Naive B cell (primary cell): ENCODE measurements at places on chromosomes 2 and 18. TPM values are rescaled to one million over a fixed set of nuclear protein-coding genes. Genes with fewer than 3 reads are reported as not detected.
A peak's percentile ranks its signal among the peaks of the same experiment; 100 is the strongest.

Gene CEP192
- polyA plus RNA-seq = not detected

Gene FEZ2
- polyA plus RNA-seq = 3.1 TPM

Gene B4GALT6
- polyA plus RNA-seq = not detected

DNA sequence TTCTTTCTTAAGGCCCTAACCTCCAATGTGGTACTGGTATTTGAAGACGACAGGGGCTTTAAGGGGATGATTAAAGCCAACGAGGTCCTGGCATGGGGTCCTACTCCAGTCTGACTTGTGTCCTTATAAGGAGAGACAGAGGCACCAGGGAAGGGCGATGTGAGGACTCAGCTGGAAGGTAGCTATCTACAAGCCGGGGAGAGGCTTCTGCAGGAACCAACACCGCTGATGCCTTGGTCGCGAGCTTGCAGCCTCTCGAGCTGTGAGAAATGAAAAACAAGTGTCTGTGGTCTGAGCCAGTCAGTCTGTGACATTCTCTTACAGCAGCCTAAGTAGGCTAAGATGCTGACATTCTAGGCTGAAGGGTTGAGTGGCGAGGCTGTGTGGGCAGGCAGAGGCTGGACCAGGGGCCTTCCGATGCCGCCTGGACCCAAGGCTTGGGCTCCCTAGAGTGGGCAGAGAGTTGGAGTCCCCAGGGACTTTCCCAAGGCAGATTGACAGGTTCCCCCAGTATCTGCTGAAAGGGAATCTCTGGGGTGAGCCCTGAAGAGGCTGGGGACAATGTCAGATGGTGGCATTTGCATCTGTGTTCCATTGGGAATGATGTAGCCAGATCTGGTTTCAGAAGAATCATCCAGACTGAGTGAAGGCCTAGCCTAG, 322.9 kb upstream of the HS6ST1 start:
- peaks cover 3% of the 10 kb centered on the region for H3K27me3 ChIP-seq
- H3K4me3 ChIP-seq = no peak overlapping the region
- no peak for DNase-seq
- no peak overlapping the region for H3K27ac ChIP-seq
- H3K36me3 ChIP-seq = no peaks in the 10 kb centered on the region
- H3K4me1 ChIP-seq = peaks cover 7% of the 10 kb centered on the region

- H3K4me1 ChIP-seq = peaks cover 12% of the 10 kb centered on the region
- H3K36me3 ChIP-seq = no peaks in the 10 kb centered on the region
- no peak overlapping the region for H3K27ac ChIP-seq
- H3K4me3 ChIP-seq = peak overlapping the region; percentile 91
Observed at GRCh38 chr2:54726940-54727339, 3.5 kb downstream of the EML6 start.

GRCh38 chr2:23409248-23409647, 24.3 kb downstream of the KLHL29 start:
- no peak overlapping the region for H3K4me3 ChIP-seq
- H3K4me1 ChIP-seq = peaks cover 7% of the 10 kb centered on the region
- H3K36me3 ChIP-seq = no peaks in the 10 kb centered on the region
- H3K27me3 ChIP-seq = peaks cover 31% of the 10 kb centered on the region
- H3K27ac ChIP-seq = no peak overlapping the region
